Hematopoietic multipotent progenitor cell treated with erythropoietin and hydrocortisone succinate and interleukin-3 and kit ligand, for 15 days (in vitro differentiated cells): ENCODE measurements at places on chromosomes 3 and 15.

DNA sequence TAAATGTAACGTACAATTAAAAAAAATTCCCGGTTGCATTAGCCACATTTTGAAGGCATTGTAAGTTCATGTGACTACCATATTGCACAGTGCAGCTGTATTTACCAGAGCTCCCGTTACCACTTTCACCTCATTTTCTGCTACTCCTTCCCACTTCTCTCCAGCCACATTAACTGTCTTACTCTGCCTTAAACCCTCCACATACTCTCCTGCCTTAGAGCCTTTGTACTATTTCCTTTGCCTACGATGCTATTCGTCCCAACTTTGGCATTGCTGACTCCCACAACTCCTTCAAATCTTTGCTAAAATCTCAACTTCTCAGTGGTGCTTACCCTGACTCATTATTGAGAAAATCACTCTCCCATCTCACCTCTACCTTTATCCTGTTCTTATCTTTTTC lies 115.2 kb downstream of the CADM2 start:
- DNase-seq, result no peak

DNA sequence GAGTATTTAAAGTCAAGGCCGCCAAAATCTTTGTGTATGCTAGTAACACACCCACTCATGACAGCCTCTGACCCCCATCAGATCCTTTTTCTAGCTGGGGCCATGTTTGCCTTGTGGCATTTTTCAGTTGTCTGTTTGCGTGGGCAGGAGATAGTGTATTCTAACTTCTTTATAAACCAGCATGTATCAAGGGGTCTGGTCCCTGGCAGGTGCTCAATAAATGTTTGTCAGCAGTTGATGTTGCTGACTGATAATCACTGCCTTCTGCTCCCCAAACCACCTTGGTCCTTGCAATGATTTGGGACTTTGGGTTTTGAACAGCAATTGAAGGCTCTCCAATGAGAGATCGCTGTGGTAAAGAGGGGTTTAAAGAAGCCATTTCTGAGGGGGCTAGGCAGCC lies 19.2 kb downstream of the RARB start:
- no peak for DNase-seq

GRCh38 chr15:98126326-98127085 lies 166.0 kb downstream of the ARRDC4 start:
- no peak for DNase-seq

DNA sequence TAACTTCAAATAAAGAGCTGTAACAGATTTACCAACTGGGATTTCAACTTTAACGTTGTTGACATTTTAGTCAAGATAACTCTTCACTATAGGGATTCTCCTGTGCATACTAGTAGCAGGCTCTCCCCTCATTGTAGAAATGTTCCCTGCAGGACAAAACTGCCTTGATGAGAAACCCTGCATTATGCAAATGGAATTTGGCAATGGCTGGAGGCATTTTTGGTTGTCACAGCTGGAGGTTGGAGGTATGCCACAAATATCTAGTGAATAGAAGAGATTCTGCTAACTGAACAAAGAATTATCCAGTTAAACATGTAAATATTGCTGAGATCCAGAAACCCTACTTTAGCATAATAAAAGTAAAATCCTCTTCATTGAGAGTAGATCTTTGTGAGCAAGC lies 928.8 kb upstream of the ALCAM start:
- no peak for DNase-seq

DNA sequence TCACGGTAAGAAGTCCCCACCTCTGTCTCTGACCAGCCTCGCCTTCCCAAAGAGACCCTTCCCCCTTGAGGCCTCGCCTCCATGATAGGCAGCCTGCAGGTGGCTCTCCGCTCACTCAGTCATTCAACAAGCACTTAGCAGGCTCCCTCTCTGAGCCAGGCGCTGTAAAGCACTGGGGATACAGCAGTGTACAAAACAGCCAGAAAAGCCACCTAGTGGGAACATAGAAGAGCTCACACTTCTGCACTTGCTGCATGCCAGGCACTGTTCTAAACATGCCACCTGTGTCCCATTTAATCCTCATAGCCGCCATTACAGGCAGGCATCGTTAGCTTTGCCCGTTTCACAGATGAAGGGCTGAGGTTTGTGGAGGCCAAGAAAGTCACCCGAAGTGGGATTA lies 56.0 kb downstream of the SEMA3G start:
- no peak for DNase-seq

DNA sequence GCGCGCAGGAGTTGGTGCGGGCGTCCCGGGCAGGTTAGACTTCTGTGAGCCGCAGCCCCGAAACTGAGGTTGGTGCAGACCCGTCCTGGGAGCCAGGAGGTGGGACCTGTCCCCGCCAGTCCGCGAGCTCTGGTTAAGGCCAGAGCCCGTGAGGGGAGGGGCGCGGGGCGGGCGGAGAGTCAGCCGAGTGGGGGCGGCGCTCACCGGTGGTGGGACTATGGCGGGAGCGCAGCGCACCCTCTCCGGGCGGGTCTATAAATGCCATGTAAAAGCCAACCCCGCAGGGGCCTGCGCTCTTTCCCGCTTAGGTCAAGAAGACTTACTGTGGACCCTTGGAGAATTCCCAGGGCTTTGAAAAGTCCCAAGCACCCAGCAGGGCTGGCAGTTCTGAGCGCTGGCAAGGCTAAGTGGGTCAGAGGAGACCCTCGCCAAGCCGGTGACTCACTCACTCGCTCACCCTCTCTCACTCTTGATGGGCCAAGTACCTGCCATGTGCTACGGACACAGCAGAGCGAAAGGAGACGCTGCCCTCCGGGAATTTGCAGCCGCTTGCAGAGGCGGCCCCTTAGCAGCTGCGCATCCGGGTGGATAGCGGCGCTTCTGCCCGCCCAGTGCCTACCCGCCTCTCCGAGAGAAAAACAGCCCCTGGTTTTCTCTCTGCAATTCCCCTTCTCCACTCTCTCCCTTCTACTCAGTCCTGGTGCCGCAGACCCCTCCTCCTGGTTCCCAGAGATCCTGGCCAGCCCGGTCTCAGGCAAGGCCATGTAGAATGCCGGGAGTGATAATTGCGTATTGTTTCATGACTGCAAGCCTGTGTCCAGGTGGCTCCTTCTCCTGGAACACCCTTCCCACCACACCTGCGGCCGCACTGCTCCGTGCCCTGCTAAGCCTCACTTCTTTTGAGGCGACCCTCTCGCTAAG lies at the start of gene ALDH1L1:
Gene ALDH1L1 (minus strand): TSS at position 110 of the 921 bp plus-strand sequence. CDS start 19,607 bp downstream, outside the sequence.
- no peak for DNase-seq

- DNase-seq, result no peak
These were observed 67.6 kb downstream of the DAPK2 start for GRCh38 chr15:63978511-63979261.

DNA sequence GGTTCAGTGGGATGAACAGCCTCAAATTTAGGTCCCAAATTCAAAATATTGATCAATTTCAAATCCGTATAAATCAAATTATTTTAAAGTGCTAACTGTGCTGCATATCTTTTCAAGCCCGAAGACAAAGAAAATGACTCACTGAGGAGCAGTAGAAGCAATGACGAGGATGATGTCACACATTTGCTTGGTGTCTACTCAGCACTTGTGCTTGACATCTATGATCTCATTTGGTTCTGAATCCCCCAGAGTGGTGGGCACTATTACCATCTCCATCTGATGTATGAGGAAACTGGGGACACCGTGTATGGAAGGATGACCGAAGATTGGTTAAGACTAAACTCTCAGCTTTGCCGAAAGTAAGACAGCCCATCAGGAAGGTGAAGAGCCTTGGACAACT lies 136.5 kb upstream of the CHRNA7 start:
- DNase-seq, result no peak

- DNase-seq, result no peak
These were observed 74.2 kb downstream of the MAGEF1 start for GRCh38 chr3:184637705-184638104.

- no peak for DNase-seq
These were observed 30.5 kb downstream of the RSRC1 start for GRCh38 chr3:158140396-158140795.

- DNase-seq, result no peak
These were observed 1.2 kb downstream of the PCBP4 start for GRCh38 chr3:51966016-51966415.

- no peak for DNase-seq
These were observed 196.0 kb downstream of the ADAMTS9 start for GRCh38 chr3:64491843-64492242.
